ENCODE measurements at places on chromosomes 16 and 17.

DNA sequence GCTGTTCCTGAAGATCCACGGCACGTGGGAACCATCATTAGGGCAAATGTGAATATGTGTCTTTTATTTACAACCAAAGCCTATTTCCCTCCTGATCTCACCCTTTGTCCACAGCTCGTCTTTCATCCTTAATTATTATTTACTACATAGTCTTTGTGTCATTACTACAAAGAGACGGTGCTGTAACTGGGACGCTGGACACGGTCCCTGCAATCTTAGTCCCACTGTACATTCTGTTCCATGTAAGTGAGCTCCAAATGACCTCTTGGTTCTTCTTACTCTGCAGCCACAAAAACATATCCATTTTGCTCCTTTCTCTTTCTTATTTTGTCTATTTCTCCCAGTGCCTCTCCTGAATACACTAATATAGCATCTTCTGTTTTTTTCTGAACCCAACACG, 12.7 kb upstream of the KRT23 start:
- DNase-seq: no peak

GRCh38 chr16:85570735-85571562, 42.2 kb upstream of the GSE1 start:
- no peak for DNase-seq

DNA sequence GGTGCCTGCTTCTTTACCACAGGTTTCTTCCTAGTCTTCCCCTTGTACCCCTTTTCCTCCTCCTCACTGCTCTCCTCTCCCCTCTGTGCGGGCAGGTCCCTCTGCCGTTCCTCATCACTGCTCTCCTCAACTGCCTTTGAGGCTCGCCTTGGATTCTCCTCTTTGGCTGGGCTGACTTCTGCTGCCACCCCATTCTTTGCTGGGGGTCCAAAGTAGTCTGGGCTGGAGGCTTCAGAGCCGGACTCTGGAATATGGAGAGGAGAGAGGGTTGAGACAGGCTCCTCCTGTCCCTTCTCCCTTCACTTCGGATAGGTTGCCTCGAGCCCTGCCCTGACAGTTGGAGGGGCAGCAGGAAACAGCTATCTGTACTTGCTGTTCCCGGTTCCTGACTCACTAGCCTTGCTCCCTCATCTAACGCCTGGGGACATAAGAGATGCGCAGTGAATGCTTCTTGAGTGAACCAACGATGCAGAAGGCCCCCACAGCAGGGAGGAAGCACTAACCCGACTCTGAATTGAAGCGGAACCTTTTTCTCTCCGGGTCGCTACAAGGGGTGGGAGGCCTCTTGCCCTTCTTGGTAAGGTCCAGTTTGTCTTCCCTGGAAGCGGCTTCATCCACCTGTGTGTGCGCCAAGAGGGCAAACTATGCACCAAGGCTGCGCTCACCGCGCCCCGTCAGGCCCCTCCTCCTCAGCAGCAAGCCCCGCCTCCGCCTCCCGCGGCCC, 655 bp downstream of the HIRIP3 start:
- DNase-seq: peak; percentile 43

- DNase-seq: peak; percentile 34
Observed at GRCh38 chr17:50079334-50080095, 15.6 kb upstream of the PDK2 start.

DNA sequence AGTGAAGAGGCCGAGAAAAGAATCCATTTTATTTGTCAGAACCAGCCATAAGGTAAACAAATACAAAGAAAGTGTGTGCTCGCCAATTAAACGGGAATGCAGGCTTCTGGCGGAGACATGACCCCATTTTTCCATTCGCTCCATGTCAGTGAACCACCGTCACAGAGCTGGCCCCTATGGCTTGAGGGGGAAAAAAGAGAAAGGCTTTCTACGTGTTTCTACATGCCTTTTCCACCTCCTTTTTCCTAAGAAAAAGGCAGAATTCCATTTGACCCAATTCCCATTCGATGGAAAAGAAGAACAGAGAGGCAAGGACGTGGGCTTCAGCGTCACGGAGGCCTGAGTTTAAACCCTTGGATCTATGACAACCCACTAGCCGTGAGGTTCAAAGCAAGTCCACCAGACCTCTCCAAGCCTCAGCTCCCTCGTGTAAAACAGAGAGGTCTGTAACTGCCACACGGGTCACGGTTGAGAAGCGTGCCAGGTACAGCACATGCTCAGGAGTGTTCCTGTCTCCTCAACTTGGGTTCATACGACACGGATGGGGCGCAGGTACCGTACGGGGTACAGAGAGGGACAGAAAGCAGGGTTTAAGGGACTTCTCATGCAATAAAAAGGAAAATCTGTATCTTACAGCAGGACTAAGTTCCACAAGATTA, 91.9 kb downstream of the NXN start:
- no peak for DNase-seq

DNA sequence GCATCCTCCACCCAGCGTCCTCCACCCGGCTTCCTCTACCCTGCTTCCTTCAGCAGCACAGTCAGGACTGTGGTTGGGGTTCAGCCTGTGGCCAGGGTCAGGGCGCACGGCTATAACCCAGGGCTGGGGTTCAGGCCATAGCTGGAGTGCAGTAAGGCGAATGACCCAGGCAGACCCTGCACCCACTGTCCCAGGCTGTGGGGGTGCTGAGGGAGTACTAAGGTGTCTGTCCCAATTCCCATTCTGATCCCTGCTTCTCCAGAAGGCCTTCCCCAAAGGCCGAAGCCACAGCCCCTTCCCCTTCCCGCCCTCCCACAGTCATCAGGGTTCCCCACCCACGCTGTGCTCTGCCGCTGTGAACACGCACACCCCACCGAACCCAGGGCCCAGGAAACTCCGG, 12.4 kb downstream of the EMC6 start:
- DNase-seq: no peak

DNA sequence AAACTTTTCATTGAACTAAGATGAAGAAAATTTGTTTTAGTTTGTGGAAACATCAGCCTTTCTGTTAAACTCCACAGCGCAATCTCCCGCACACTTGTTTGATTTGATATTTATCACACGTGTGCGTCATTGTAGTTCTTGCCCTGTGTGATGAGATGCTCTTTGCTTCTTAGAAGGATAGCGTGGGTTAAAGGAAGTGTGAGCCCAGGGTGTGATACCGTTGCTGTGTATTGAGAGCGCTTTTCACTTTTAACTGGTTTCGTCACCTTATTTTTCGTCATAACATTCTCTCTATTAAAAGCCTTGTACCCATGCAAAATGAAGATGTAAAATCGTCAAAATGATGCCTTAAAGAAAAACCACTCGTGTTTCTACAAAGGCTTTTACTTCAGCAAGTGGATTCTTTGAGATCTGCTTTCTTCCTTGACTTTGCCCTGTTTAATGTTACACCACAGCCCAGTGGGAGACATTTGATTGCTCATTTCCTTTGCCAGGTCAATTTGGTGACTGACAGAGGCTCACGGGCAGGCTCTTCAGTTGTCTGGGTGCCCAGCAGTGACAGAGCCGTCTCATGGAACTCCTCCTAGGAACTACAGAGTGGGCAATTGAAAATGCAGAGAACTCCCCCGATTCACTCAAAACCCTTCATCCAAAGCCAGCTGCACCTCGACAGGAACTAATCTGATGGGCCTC, 61.1 kb downstream of the RPA1 start:
- DNase-seq: no peak

GRCh38 chr16:76195056-76195455, 82.1 kb upstream of the CNTNAP4 start:
- DNase-seq: no peak

- DNase-seq: no peak
Observed at GRCh38 chr17:80308692-80309517, 48.3 kb downstream of the RNF213 start.

DNA sequence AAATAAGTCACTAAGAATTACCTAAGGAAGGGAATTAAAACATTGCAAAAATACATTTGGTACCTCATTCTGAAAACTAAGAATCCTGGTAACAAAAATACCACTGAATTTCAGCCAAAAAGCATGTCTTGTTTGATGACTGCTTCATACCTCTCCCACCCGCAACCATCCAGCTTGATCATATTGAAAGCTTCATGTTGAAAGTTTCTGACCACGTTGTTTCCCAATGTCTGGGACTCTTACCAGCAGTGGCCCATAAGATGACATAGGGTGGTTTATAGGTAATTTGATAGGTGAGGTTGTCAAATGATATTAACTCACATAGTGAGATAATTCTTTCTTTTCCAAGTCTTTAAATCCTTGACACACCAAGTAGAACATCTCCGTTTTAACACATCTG, 139.3 kb downstream of the CDH11 start:
- DNase-seq: peak; percentile 58

GRCh38 chr17:6496116-6496481, 51.8 kb downstream of the PIMREG start:
- DNase-seq: no peak

DNA sequence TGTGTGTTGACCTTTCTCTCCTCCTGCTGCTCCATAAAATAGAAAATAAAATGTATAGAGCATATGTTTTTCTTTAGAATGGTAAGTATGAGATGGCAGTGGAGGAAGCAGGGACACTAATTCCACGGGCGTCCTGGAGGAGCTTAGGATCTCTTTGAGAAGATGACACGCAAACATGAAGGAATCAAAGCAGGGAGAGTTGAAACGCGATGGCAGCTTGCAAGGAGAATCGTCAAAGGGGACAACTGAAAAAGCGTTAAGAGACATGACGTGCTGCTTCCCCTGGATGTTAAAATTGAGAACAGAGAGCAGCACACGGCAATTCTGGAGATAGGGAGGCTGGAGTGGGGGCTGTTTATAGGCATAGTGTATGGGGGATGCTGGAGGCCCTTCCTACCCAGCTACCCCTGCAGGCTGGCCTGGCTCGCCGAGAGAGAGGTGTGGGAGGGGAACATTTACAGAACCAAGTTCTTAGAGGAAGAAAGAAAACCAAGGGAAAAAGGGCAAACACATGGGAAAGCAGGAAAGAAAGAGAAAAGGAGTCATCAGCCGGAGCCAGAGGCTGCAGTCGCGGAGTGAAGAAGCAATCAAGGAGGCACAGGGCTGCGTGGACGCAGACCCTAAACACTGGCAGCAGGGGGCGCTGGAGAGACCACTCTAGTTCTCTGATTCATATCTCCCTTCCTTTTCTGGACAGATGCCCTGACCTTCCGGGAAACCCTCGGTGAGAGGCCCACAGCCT, 55.8 kb downstream of the MYH13 start:
- peak; percentile 54 for DNase-seq

DNA sequence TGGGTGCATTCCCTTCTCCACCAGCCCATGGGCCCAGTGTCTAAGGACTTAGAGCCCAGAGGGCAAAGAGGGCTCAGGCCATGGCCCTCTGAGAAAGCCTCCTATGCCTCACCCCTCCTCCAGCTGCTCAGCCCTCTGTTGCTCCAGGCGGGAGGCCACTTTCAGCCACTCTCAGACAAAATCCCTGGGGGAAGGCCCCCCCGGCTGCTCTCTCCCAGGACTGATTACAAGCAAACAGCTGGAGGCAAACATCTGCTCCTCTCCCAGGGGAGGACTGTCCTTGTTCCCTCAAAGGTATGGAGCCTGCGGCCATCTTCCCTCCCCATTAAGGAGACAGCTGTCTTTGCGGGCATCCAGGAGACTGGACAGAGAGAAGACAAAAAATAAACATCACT, 54.9 kb upstream of the DLX4 start:
- no peak for DNase-seq

DNA sequence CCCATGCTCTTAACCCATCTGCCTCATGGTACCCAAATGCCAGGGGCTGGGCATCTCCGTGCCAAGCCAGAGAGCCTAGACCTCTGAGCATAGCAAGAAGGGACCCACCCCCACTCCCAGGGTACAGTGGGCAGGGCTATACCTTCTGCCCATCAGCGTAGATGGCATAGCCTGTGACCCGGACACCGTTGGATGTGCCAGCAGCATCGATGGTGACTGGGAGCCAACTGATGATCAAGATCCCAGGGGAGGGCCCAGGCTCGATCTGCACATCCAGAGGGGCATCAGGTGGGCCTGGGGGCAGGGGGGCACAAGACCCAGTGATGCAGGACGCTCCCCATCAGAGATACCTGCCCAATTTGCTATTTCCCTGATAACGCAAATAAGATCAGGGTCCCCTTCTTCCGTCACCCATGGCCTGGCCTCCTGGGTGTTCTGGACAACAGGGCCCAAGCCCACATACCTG, 17.1 kb downstream of the TSPOAP1 start:
- DNase-seq: no peak

GRCh38 chr17:28643983-28644786, 773 bp downstream of the BLTP2 start:
- peak; percentile 53 for DNase-seq

DNA sequence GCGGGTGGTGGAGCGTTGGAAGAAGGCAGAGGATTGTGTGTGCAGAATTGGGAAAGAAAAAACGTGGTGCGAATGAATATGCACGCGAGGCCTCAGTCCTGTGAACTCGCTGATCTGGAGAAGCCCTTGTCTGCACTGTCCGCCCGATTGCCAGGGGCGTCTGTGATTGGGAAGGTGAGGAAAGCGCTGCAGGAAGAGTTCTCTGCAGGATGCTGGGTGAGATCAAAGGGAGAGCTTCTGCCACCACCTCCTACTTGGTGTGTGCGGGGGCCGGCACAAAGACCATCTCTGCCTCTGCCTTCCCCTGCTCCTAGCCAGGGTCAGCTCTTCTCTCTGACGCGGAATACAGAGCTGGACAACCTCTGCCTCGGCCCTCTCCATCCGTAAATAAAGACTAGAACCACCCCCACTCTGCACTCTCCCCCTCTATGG, 841 bp upstream of the RAB5C start:
- DNase-seq: no peak

DNA sequence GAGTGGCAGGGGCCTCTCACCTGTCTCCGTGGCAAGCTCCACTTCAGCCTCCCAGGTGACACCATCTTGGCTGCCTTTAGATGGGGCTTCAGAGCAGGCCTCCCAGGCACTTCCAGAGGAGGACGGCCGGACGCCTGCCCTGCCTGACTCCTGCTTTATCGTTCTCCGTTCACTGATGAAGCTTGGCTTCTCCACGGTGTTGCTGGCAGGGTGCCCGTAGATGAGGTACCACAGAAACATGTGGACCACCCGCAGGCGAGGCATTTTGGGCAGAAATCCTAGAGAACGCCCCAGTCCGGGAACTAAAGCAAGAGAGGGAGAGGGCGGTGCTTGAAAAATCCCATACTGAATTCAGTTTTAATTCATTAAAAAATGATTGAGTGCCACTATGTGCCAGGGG, 54.5 kb downstream of the GTF3C1 start:
- DNase-seq: peak; percentile 90

DNA sequence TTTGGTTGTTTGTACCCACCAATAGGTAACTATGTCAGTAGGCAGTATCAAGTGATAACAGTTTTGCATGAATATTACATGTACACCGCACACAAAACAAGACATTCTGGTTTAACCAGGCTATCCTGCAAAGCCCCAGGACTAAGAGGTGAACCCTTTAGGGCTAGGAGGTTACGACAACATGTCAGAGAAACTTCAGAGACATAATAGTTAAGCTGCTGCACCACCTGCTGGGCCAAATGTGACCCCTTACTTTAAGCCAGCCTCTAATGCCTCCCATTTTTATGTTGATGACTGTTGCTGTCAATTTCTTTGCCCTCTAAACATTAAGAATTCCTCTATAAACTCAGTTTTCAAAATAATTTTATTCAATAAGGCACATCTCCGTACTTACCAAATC, 15.4 kb downstream of the SRP68 start:
- no peak for DNase-seq

GRCh38 chr16:86571530-86571915, 4.9 kb downstream of the FOXC2 start:
- no peak for DNase-seq

GRCh38 chr16:66660422-66661209, 35.9 kb downstream of the CMTM4 start:
- peak; percentile 74 for DNase-seq

- peak; percentile 83 for DNase-seq
Observed at GRCh38 chr16:82638095-82638798, 11.5 kb downstream of the CDH13 start.

- DNase-seq: no peak
Observed at GRCh38 chr16:89120921-89121351, 27.3 kb downstream of the ACSF3 start.
